ENCODE measurements at places on chromosomes 2 and 18.
A peak's percentile ranks its signal among the peaks of the same experiment; 100 is the strongest.

DNA sequence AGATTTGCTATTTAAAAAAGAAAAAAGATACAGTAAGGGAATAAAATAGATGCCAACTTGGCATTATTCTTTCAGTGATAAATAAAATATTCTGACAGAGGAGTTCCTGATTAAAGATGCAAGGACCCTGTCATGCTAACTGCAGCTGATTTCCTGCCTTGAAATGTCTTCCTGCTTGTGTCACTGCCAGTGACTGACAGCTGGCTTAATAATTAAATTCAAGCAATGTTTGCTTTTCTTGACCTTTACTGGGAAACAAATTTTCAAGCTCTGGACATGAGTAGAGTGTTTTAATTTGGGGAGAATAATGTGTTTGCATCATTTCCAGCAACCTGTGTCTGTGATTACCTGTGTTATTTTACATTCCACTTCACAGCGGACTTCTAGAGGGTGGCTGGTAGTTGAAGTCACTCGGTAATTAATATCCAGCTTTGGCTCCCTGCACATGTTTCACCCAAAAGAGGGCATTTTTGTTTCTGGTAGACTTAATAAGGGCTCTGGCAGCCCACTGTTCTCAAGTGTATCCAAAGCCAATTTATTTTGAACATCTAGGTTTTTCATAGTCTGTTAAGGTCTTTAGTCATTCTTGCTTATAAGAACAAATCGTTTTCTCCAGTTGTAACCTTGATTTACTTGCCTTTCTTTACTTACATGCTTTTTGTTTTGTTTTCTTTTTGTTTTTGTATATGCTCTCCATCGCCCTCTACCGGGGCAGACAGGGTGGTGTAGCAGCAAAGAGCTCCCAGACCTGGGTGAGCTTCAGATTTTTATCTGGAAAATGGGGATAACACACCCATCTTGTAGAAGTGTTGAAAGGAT, 48.5 kb upstream of the PROKR1 start:
- peak; percentile 69 for DNase-seq

GRCh38 chr2:157777427-157777826, 98.7 kb downstream of the ACVR1 start:
- DNase-seq, result peak; percentile 65

GRCh38 chr2:177419274-177419673, 26.7 kb downstream of the AGPS start:
- DNase-seq, result no peak

- no peak for DNase-seq
Observed at GRCh38 chr2:181760521-181760920, 80.2 kb upstream of the NEUROD1 start.

DNA sequence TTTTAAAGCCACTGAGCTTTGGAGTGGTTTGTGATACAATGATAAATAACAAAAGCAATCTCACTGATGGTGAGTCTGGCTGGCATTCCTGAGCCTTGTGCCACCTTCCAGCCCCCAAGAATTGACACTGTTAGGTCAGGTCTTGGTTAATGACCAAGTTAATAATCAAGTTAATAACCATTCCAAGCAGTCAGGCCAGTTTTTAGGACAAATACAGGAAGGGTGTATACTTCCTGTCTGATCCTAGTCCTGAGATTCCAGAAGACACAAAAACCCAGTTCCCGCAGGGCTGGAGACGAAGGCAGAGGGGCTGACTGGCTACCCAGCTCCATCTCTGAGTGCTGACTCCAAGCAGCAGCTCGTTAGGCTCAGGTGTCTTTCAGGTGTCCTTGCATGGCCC, 74.6 kb upstream of the LAPTM4A start:
- DNase-seq, result no peak

DNA sequence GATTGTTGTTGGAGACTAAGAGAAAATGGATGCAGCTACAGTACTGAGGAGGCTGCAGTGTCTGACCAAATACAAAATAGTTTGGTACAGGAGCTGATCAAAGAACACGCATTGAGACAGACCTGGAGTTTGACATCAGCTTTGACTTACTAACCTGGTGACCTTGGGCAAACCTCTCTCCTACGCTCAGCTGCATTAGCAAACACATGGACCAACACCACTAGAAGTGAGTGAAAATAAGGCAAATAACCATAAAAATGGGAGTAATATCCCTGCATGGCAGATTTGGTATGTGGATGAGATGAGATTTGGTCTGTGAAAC, 126.5 kb downstream of the LPIN1 start:
- no peak for DNase-seq

GRCh38 chr2:134676960-134677359, 41.8 kb downstream of the TMEM163 start:
- peak; percentile 61 for DNase-seq

DNA sequence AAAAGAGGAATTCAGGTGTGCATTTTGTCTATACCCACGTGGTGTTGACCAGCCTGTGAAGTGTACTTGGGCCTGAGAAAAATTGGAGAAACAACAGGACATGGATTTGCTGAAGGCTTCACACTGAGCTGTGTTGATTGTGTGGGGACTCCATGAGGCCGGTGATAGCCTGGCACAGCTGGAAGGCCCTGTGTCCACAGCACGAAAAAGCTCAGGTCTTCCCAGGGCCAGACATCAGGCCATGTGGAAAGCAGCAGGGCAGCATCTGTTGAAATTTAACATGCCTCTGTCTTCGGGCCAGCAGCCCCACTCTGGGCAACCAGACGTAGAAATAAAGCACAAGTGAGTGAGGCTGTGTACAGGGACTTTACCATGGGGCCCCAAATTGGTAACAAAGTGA, 84.1 kb downstream of the HS6ST1 start:
- DNase-seq, result no peak

DNA sequence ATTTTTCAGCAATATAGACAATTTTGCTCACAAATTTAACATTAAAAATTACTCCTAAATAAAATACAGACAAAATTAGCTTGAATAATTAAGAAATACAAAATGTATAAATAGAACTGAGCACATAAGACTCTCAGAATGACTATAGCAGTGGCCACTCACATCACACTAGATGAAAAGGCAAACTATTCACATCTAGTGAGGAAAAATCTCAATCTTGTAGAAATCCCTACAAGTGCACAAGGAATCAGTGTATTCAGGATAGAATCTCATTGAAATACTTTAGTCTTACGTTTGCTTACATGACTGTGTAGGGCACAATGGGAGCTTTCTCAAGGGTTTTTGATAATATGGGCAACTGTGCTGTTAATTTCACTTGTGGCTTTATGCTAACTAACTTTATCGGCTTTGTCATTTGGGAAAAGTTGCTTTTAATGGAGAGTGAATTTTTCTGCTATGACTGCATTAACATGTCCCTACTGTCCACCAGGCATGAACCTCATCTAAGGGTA, 678.9 kb upstream of the LRRTM4 start:
- no peak for DNase-seq

GRCh38 chr18:63284173-63284799, 35.3 kb downstream of the BCL2 start:
- no peak for DNase-seq

- DNase-seq, result no peak
Observed at GRCh38 chr2:204249437-204249836, 295.8 kb upstream of the PARD3B start.

- DNase-seq, result no peak
Observed at GRCh38 chr2:85319796-85320195, 8.0 kb downstream of the TGOLN2 start.

DNA sequence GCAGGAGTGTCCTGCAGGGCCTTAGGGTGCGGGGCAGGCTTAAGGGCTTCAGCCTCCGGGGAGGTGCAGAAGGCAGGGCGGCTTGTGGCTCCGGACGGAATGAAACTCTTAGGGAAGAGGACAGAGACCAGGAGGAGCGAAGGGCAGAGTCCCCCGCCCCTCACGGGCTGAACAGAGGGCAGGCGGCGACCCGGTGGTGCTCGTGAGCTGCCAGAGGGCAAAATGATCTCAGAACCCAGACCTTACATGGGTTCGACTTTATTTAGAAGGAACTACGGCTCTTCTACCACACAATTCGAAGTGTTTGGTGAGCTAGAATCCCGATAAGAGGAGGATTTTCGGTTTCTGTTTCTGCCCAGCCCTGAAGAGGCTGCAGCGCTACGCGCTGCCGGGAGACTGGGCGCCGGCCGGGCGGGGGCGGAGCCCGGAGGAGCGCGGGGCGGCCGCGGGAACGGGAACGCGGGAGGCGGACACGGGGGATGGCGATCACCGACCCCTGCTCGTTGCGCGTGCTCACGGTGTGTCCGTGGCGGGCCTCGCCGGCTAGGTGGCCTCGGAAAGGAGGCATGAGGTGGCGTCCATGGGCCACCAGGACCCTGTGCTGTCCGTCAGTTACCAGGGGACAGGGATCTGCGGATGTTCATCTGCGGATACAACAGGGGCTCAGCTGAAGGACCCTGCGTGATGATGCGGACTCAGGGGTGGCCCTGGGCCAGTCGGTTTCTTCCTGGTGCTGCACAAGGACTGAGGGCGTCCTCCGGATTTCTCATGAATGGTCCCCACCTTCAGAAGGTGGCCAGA, 4.2 kb upstream of the SP100 start:
- DNase-seq, result peak; percentile 75

GRCh38 chr2:239716536-239717318, 308.4 kb downstream of the NDUFA10 start:
- DNase-seq, result no peak

DNA sequence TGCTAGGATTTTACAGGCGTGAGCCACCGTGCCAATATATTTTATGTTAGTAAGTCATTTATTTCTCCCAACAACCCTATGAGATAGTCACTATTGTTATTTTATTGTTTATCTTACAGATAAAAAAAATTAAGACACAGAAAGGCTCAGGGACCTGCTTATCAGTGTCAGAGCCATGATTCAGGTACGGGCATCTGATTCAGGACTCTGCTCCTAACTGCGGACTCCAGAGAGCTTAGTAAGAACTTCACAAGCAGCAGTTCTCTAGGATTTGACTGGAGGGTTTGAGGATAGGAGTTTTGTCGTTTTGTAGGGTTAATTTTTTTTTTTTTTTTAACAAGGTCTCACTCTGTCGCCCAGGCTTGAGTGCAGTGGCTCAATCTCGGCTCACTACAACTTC, 174.2 kb downstream of the BCL11A start:
- DNase-seq, result no peak

DNA sequence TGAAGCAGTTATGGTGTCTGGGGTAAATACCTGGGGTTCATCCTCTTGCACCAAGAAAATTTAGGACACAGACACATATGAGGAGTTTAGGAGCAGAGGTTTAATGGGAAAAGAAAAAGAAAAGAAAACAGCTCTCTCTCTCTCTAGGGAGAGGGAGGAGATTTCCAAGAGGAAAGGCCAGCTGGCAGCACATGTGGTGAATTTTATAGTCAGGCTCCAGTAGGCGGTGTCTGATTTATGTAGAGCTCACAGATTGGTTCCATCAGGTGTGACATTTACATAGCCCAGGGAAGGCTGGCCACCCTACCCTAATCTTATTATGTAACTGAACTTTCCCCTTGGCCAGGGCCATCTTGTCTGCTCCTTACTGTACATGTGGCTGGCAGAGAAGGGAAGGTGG, 297.5 kb upstream of the RGPD4 start:
- DNase-seq, result no peak

GRCh38 chr2:76446872-76447271, 736.2 kb upstream of the GCFC2 start:
- no peak for DNase-seq

DNA sequence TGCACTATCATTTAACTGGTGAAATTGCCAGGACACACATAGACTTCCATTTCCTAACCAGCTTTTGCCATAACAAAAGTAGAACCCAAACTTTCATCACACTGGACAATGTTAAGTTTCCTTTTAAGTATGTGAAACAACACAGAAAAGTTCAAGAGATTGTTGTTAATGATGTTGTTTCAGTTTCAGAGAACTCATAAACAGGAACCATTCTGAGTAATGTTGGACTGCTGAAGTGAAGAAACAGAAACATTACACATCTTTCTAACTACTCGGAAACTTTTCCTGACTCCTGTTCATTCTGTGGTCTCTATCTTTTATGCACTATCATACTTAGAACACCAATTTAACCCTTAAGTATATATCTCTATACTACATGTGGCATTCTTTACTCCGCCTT, 179.2 kb downstream of the RIT2 start:
- no peak for DNase-seq

- no peak for DNase-seq
Observed at GRCh38 chr2:236180076-236180816, 12.1 kb upstream of the GBX2 start.

- no peak for DNase-seq
Observed at GRCh38 chr2:48397281-48397680, 132.7 kb upstream of the STON1 start.

- DNase-seq, result no peak
Observed at GRCh38 chr18:35189510-35189909, 51.3 kb upstream of the ZNF397 start.

DNA sequence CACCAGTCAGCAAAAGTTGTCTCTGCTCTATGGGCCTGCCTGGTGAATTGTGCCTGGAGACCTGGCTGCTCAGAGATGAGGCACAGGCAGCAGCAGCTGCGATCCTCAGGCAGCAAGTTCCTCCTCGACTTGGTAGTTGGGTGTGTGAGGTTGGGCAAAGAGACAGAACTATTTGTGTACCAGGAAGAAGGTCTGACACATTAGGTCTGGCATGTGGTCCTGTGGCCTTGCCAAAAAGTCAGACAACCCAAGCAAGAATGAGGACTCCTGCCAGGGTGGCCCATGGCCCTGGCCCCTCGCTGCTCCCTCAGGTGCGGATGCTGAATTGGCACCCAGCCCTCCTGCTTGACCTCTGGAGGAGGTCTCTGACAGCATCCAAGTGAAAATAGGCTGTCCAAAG, 192.7 kb downstream of the DYSF start:
- DNase-seq, result no peak

DNA sequence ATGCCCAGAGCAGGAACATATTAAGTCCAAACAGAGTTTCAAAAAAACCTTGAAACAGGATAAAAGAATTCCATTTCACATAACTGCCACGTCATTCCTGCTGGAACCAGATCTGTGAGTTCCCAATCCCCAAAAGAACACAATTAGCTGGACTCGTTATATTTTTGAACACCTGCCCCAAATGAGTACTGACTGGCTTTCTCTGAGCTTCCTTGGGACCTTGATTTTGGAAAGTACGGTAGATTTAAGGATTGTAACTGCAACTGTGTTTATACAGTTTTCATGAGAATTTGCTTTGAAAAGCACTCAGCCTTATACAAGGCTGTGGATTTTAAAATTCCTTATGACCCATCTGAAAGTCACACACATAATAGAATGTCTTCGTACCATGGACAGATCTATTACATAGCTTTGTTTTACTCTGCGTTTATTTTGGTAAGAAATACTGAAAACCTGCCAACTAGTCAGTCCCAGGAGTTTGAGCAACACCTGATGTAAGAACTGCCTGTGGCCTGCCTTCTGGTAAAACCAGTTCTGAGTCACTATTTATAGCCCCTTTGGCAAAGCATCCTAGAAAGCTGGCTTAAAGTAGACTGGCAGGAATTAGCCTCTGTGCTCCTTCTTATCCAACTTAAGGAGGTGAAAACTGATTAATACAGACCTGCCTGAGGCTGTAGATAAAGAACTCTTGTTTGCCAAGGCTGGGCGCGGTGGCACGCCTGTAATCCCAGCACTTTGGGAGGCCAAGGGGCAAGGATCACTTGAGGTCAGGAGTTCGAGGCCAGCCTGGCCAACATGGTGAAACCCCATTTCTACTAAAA, 48.1 kb downstream of the MERTK start:
- DNase-seq, result no peak

GRCh38 chr2:199977984-199978415, 22.6 kb downstream of the MAIP1 start:
- DNase-seq, result peak; percentile 72

GRCh38 chr2:47217277-47217676, 62.2 kb upstream of the STPG4 start:
- DNase-seq, result no peak
